RPMI7951 (cell line): ENCODE measurements at places on chromosomes 7 and 10. TPM values are rescaled to one million over a fixed set of nuclear protein-coding genes. Genes with fewer than 3 reads are reported as not detected.

DNA sequence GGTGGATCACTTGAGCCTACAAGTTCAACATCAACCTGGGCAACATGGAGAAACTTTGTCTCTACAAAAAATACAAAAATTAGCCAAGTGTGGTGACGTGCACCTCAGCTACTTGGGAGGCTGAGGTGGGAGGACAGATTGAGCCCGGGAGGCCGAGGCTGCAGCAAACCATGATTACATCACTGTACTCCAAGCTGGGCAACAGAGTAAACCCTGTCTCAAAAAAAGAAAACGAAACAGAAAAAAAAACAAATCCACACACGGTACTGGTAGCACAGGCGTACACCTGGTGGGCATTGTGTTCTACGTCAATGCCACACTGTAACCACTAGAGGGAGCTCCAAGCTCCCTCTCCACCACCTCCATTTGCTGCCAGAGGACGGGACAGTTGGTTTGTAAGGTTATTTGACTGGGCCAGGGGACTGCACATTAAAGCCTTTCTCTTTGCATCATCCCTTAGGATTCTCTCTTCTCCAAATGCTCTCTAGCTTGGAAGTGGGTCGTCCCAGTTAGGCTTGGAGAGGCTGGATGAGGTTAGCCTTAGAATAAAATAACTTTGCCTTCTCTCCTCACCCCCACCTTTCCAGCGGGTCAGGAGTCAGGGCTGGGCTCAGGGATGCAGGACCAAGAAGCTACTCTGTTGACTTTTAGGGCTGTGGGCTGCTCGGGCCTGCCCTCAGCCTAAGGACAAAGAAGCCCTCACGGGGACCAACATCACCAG lies 130.8 kb downstream of the SORBS1 start:
- peak; percentile 49 for DNase-seq

AGR2 gene
- total RNA-seq, result not detected in 2 replicates

NANOS1 gene
- 1.1 and 1.6 TPM in 2 replicates for total RNA-seq

MNX1 gene
- 1.8 and 2.0 TPM in 2 replicates for total RNA-seq
